ENCODE measurements at places on chromosomes 11 and 22. TPM values are rescaled to one million over a fixed set of nuclear protein-coding genes. Genes with fewer than 3 reads are reported as not detected.
A peak's percentile ranks its signal among the peaks of the same experiment; 100 is the strongest.

GRCh38 chr22:48315439-48316256, 1512.0 kb downstream of the BRD1 start:
- DNase-seq = no peak

DNA sequence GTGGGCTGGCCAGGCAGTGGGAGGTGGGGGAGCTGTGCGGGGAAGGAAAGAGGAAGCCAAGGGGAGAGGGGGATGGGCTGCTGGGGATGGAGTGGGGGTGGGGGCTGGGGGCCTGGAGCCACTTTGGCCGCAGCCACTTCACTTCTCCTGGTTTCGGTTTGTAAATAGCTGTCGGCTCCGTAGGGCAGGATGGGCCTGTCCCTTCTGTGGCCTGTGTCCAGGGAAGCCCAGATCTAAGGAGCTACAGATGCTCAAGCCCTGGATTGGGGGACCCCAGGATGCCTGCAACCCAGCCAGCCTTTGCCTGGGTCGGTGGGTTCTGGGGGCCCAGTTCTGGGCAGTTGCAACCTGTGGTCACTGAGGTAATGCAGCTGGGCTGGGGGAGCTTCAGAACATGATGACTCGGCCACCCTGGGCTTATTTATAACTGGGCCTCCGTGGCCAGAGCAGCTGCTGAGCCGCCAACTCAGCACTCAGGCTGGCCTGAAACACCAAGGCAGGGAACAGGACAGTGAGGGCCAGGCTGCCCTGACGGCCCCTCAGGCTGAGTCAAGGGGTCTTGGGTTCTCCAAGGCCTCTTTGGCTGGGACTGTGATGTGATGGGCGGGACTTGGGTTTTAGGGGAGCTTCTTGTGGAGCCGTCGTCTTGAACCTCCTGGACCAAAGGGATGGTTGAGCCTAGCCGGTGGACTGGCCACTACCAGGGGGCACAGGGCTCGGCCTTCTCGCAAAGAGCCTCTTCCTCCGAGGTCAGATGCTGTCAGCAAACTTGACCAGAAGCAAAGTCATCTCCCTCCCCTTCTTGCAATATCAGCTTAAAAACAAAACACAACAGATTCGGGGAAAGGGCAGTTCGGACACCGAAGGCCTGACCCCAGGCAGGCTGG, 15.0 kb upstream of the SLC39A13 start:
- DNase-seq = peak; percentile 31

DNA sequence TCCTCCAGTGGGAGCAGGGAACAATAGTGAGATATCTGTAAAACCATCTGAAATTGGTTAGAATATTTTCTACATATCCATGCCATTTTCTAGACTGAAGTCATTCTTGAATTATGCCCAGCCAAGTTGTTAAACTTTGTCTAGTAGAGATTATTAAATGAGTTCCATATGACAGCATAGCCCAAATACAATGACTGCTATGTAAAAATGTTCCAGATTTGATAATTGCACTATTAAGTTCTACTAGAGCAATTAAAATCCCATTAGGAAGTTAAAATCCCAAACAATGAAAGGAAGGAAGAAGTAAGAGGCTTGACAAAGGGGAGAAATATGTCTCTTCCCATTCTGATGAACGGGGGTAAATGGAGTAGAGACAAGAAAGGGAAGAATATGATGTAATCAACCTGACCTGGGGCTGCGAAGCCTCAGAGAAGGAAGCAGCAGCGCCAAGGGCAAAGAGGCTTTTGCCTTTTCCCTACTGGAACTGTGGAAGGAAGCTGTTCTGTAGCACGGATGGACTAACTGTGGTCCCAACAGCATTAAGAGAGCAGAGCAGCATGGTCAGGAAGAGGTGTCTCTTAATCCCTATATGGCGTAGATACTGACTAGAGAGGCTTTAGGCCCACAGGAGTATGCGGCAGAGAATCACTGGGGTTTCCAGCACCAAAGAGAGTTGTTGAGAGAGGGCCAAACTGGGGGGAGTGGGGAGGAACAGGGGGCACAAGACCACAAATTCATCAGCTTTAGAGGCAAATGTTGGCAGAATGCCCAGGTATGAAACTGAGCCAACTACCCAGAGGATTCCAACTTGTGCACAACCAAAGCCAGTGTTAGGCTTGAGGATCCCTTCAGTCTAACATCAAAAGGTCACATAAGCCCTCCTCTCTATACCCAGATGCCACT, 26.7 kb downstream of the RRP8 start:
- peak; percentile 61 for DNase-seq

- DNase-seq = no peak
Measured at GRCh38 chr22:18152519-18152918, 2.5 kb downstream of the USP18 start.

- no peak for DNase-seq
Measured at GRCh38 chr11:15967966-15968365, 388.4 kb downstream of the SOX6 start.

- no peak for DNase-seq
Measured at GRCh38 chr11:95499516-95500135, 268.6 kb upstream of the SESN3 start.

TMEM191C gene
- total RNA-seq = 0.48 TPM

CNIH2 gene
- total RNA-seq = 6.0 TPM

GVQW3 gene
- 3.6 TPM for total RNA-seq

GRCh38 chr11:97367406-97368083, 977.7 kb downstream of the JRKL start:
- peak; percentile 52 for DNase-seq

C11orf52 gene
- total RNA-seq = not detected

DNA sequence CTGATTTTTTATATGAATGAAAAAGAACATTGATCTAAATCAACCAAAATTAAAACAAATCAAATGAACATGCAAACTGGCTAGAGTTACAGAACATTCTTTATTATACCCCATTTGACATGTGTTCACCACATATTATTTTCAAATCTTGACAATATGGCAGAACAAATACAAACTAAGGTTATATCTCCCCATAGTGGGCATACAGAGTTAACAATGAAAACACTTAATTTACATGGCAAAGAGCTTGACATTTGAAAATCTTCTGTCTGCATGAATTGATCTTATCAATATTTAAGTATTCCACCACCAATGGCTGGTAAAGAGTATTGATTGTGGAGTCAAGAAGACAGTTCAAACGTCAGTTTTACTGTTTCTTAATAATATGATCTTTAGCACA, 197.9 kb upstream of the ANO3 start:
- DNase-seq = no peak

- no peak for DNase-seq
Measured at GRCh38 chr11:120420572-120420971, 84.4 kb downstream of the ARHGEF12 start.

- DNase-seq = no peak
Measured at GRCh38 chr11:130472434-130472961, 24.1 kb downstream of the ADAMTS15 start.

ACRV1 gene
- not detected for total RNA-seq

CASP5 gene
- total RNA-seq = not detected

SC5D gene
- total RNA-seq = 25.8 TPM

DNA sequence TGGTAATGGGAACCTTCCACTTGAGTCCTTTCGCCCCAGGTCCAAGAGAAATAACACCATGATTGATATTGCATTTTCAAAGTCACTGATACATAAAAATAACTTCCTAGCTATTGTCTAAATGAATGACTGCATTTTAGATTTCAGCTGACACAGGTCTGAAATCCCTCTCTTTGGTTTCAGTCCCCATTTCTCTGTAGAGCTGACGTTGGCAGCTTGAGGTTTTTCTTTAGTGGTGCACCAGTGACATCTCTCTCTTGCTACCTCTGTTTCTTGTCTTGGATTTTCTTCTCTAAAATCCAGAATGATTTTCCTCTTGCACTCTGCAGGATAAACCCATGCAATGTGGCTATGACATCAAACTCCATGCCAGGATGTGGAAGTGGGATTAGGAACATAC, 31.7 kb upstream of the SORL1 start:
- no peak for DNase-seq

GRCh38 chr11:57116654-57117053, 65.1 kb upstream of the LRRC55 start:
- DNase-seq = peak; percentile 57

GRCh38 chr11:79076526-79077115, 364.2 kb downstream of the TENM4 start:
- peak; percentile 62 for DNase-seq

DNA sequence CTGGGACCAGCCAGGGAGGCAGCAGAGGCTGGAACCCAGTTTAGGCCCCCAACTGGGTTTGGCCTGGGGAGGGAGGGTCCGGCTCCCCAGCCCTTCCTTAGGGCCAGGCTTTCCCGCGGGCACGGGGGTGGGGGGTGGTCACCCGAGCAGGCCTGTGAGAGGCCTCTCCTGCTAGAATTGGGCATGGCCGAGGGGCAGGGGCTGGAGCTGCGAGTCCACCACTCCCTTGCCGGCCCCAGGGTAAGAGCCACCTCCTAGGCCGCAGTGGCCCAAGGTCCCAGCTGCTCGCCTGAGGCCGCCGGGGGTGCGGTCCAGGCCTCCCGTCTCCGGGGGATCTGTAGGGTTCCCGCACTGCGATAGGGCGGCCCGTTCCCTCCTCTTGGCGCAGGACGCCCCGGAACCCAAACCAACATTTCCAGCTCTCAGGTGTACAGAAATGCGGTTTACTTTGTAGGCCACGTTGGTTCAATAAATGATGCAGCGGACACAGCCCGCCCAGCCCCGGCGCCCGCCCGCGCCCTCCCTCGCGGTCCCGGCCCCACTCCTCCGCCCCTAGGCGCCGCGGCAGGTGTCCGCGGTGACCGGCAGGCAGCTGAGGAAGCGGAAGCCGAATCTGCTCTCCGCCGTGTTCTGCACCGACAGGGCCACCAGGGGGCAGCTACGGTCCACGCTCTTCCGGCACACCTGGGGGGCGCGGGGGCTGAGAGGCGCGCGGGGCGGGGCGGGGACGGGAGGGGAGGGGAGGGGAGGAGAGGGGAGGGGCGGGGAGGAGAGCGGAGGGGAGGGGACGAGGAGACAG, 5.9 kb downstream of the LMNTD2 start:
- no peak for DNase-seq

MRGPRX3 gene
- not detected for total RNA-seq

C1QTNF5 gene
- total RNA-seq = 4.4 TPM

C11orf97 gene
- total RNA-seq = not detected

DNA sequence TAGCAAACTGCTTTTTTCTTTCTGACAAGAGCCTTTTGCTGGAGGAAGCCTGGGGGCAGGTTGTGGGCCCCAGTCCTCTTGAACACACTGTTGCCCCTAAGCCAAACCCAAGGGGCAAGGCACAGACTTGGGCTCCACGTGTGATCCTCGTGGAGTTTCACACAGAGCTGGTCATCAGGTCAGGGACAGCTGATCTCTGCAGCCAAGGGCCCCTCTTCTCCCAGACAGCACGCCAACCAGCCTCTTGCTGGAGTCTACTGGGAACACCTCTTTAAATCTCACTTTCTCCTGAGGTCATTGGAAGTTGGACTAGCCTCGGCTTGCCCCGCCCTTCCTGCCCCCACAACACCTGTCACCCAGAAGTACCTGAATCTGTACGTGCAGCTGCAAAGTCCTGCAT, 39.8 kb downstream of the C11orf58 start:
- DNase-seq = no peak

DNA sequence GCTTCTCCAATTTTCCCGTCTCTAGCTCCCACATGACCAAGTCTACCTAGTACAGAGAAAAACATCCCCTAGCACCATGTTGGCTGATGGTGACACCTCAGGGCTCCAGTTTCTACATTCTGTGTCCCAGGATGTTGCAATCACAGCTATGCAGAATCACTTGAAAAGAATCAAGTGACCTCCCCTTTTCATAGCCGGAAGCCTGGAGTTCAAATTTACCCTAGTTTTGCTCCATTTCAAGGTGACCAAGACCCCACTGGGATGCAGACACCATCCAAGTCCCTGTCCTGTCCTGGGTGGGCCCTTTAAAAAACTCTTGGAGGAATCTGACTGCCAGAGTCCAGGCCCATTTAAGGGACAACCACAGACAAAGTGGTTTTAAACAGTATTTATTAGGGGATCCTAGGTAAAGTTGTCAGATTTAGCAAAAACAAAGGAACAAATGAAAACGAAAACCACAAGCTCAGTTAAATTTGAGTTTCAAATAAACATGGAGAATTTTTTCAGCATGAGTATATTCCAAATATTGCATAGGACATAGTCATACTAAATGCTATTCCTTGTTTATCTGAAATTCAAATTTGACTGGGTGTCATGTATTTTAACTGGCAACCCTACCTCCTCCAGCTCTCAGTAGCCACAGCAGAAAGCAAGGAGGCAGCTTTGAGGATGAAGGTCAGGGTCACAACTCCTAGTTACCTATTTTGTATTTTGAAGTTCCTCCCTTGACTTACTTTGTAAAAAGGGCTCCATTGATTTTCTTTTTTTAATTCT, 52.4 kb downstream of the MIAT start:
- DNase-seq = peak; percentile 19

DNA sequence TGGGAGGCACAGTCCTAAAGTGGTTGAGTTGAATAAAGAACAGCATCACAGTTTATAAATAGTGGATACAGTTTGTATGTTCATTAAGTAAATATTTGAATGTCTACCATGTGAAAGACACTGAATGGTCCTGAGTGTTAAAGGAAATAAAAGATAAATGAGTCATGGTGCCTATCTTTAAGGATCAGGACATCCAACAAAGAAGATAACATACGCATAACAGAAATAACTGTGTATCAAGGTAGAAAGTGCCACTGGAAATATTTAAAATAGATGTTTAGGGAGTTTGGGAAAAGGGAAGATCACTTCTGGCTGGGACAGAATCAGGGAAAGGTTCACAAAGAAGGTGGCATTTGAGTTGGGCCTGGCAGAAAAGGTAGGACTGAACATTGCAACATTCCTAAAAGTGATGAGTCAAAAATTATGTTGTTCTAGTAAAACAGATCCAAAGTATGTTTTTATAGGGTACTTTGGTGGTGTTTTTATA, 41.5 kb downstream of the CSTPP1 start:
- DNase-seq = no peak

DNA sequence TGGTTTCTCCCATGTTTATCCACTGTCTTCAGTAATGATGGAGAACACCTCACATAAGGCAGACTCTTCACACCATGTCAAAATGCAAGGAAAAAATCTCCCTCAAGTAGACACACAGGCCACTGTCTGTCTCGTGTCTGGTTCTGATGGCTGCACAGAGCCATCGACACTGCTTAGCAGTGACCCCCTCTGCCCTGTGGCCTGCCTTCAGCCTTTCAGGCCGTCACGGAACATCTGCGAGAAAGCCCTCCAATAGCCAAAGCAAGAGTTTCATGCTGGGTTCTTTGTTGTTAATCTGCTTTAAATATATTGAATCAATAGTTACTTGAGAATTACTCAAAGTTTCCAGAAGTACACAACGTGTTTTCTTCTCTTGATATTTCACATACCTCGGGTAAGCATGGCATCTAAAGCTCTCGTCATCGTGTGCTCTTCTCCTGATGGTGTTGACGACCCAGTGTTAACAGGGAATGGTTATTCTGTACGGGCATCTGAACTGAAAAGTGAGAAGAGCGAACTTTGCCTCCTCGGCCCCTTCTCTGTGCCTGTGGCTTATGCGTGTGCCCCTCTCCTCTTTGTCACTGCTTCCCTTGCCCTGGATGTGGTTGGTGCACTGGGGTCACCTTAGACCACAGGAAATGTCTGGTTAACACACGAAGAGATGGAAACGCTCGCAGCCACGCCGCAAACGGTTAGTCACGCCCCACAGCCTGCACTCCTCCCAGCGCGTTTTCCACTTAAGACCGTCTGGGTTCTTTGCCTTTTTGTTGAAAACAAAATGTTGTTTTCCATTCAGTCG, 33.4 kb upstream of the CTTN start:
- DNase-seq = no peak

GRCh38 chr22:16776080-16776479, 49.1 kb downstream of the XKR3 start:
- DNase-seq = no peak

GALNT18 gene
- 12.3 TPM for total RNA-seq

GPHA2 gene
- total RNA-seq = not detected

KDM4E gene
- total RNA-seq = not detected

GRCh38 chr11:73975479-73975757, 7.2 kb downstream of the UCP2 start:
- no peak for DNase-seq

SLC16A8 gene
- not detected for total RNA-seq
